A549 treated with CORT108297 at 1 μM for 4 hours (cell line): ENCODE measurements at places on chromosomes 5 and 9. TPM values are rescaled to one million over a fixed set of nuclear protein-coding genes. Genes with fewer than 3 reads are reported as not detected.

The GFI1B gene
- 0.03 to 0.14 TPM (median 0.12 TPM) in 3 of 5 replicates, not detected in the others for total RNA-seq

The NUTM2F gene
- not detected in 5 replicates for total RNA-seq

The FAM81B gene
- not detected in 5 replicates for total RNA-seq

The PCDHGA4 gene
- 0.07 to 0.17 TPM (median 0.16 TPM) in 5 replicates for total RNA-seq

The PCDHGB2 gene
- total RNA-seq, result 0.06 to 0.12 TPM (median 0.08 TPM) in 5 replicates

The MIGA2 gene
- total RNA-seq, result 11.9 to 16.3 TPM (median 15.4 TPM) in 5 replicates

The LURAP1L gene
- 14.9 to 18.6 TPM (median 18.1 TPM) in 5 replicates for total RNA-seq

The RABEPK gene
- 39.0 to 45.7 TPM (median 42.7 TPM) in 5 replicates for total RNA-seq

The FOXD4L3 gene
- total RNA-seq, result 0.06 to 0.18 TPM (median 0.06 TPM) in 3 of 5 replicates, not detected in the others

The TNFSF8 gene
- total RNA-seq, result not detected in 5 replicates

The MYO10 gene
- total RNA-seq, result 46.5 to 64.2 TPM (median 54.8 TPM) in 5 replicates

The ANKRD20A1 gene
- total RNA-seq, result 0.75 to 1.2 TPM (median 1.1 TPM) in 5 replicates

The BTNL3 gene
- not detected in 5 replicates for total RNA-seq

The PRKAA1 gene
- 29.3 to 53.7 TPM (median 41.0 TPM) in 5 replicates for total RNA-seq

The ORM2 gene
- not detected in 5 replicates for total RNA-seq

The CCNJL gene
- 11.0 to 15.4 TPM (median 13.6 TPM) in 5 replicates for total RNA-seq

The SSNA1 gene
- total RNA-seq, result 102 to 161 TPM (median 150 TPM) in 5 replicates

The CCNI2 gene
- total RNA-seq, result 0.07 to 0.42 TPM (median 0.12 TPM) in 4 of 5 replicates, not detected in the other

The IGFBPL1 gene
- total RNA-seq, result 2.2 to 2.8 TPM (median 2.5 TPM) in 5 replicates

The NUTM2G gene
- 0.03 TPM in 1 of 5 replicates, not detected in the others for total RNA-seq

The PCDHGA7 gene
- 0.82 to 1.0 TPM (median 0.97 TPM) in 5 replicates for total RNA-seq

The TNFSF15 gene
- 0.21 to 0.40 TPM (median 0.25 TPM) in 5 replicates for total RNA-seq

The CXCL14 gene
- total RNA-seq, result 0.05 to 0.16 TPM (median 0.09 TPM) in 5 replicates

The GBGT1 gene
- total RNA-seq, result 1.3 to 3.0 TPM (median 2.6 TPM) in 5 replicates

The FAM221B gene
- total RNA-seq, result not detected in 5 replicates

The PCDHB10 gene
- total RNA-seq, result 0.02 to 0.03 TPM in 2 of 5 replicates, not detected in the others

The RPS23 gene
- total RNA-seq, result 3,366 to 5,159 TPM (median 3,517 TPM) in 5 replicates

The CCDC112 gene
- total RNA-seq, result 7.3 to 9.3 TPM (median 7.8 TPM) in 5 replicates

The RETREG1 gene
- total RNA-seq, result 1.9 to 3.8 TPM (median 2.8 TPM) in 5 replicates

The BARHL1 gene
- total RNA-seq, result 0.03 TPM in 1 of 5 replicates, not detected in the others
